Skeletal muscle tissue (tissue), 5 donors: ENCODE measurements at places on chromosomes 3 and 15. TPM values are rescaled to one million over a fixed set of nuclear protein-coding genes. Genes with fewer than 3 reads are reported as not detected.

Gene FAM81A
- total RNA-seq = 0.52 TPM

Gene MYH15
- total RNA-seq = 0.52 TPM

Gene CIP2A
- 6.8 TPM for total RNA-seq

Gene IGSF11
- total RNA-seq = 2.6 TPM

Gene ZNF106
- total RNA-seq = 274 TPM

Gene ISLR2
- 2.1 TPM for total RNA-seq

Gene SOX2
- under 0.01 TPM for total RNA-seq

Gene TMC3
- total RNA-seq = not detected

Gene KLF15
- total RNA-seq = 2.6 TPM

Gene NDUFAF3
- total RNA-seq = 39.1 TPM

Gene SATB1
- total RNA-seq = 21.4 TPM

Gene ADGRG7
- not detected for total RNA-seq

Gene AMOTL2
- total RNA-seq = 56.9 TPM

Gene SPESP1
- 1.6 TPM for total RNA-seq

Gene MAGEF1
- 36.0 TPM for total RNA-seq

Gene FRMD5
- total RNA-seq = 3.7 TPM

Gene SAMMSON
- total RNA-seq = under 0.01 TPM

Gene TMEM108
- 7.3 TPM for total RNA-seq

Gene MYL3
- total RNA-seq = 53.2 TPM

Gene P2RY13
- total RNA-seq = 2.6 TPM

Gene CATSPER2
- total RNA-seq = 3.1 TPM

Gene TMOD2
- total RNA-seq = 8.4 TPM

Gene GASK1A
- total RNA-seq = 12.0 TPM

Gene MAN2C1
- 80.4 TPM for total RNA-seq

Gene CPEB1
- total RNA-seq = 0.52 TPM

Gene SCAANT1
- total RNA-seq = not detected

Gene ZNF80
- total RNA-seq = not detected

Gene C3orf22
- total RNA-seq = under 0.01 TPM

Gene P2RY12
- 0.52 TPM for total RNA-seq

Gene CACNA2D3
- 3.1 TPM for total RNA-seq

Gene ZNF660
- 3.1 TPM for total RNA-seq

Gene ZNF501
- total RNA-seq = 5.2 TPM

Gene TEX55
- not detected for total RNA-seq

Gene BUB1B
- 8.4 TPM for total RNA-seq

Gene GOLGA8T
- not detected for total RNA-seq

Gene MORC1
- total RNA-seq = not detected

Gene KCNMB2
- 11.5 TPM for total RNA-seq

Gene PFN2
- total RNA-seq = 142 TPM

Gene ISL2
- not detected for total RNA-seq

Gene CDV3
- 121 TPM for total RNA-seq

Gene DPPA2
- not detected for total RNA-seq

Gene PROS1
- total RNA-seq = 19.3 TPM

Gene IL17RD
- total RNA-seq = 18.8 TPM

Gene ERICH6
- total RNA-seq = not detected

Gene CA12
- total RNA-seq = 1.6 TPM

Gene TGM5
- total RNA-seq = not detected

Gene HRG
- total RNA-seq = not detected

Gene PLA2G4E
- total RNA-seq = 0.52 TPM

Gene ZKSCAN7
- 15.7 TPM for total RNA-seq

Gene SNTN
- not detected for total RNA-seq

Gene CCDC39
- total RNA-seq = not detected

Gene CYP1A1
- total RNA-seq = not detected

Gene CCRL2
- 1.6 TPM for total RNA-seq

Gene RNF111
- total RNA-seq = 17.7 TPM

Gene CLRN1
- not detected for total RNA-seq

Gene OR5K2
- not detected for total RNA-seq

Gene CSPG5
- 1.0 TPM for total RNA-seq

Gene SLC35A5
- 17.7 TPM for total RNA-seq

Gene TMEM44
- 14.1 TPM for total RNA-seq
